Psoas muscle (tissue), 8 donors: ENCODE measurements at places on chromosomes 7 and 10. TPM values are rescaled to one million over a fixed set of nuclear protein-coding genes. Genes with fewer than 3 reads are reported as not detected.

C7orf57 gene
- not detected for total RNA-seq

DYDC2 gene
- total RNA-seq: not detected

TFEC gene
- total RNA-seq: 0.77 TPM

SGCE gene
- 3.9 TPM for total RNA-seq

PRPF18 gene
- total RNA-seq: 19.0 TPM

SFRP5 gene
- not detected for total RNA-seq

PAPOLB gene
- not detected for total RNA-seq

GJD4 gene
- not detected for total RNA-seq

ACSM6 gene
- total RNA-seq: not detected

SHH gene
- not detected for total RNA-seq

SUN3 gene
- not detected for total RNA-seq

TBXAS1 gene
- total RNA-seq: 2.7 TPM

LAMB1 gene
- 25.4 TPM for total RNA-seq

TASOR2 gene
- total RNA-seq: 31.5 TPM

PTPRN2 gene
- total RNA-seq: 0.47 TPM

BMI1 gene
- total RNA-seq: 32.7 TPM

WDR11 gene
- total RNA-seq: 6.6 TPM

OR2A12 gene
- not detected for total RNA-seq
